ENCODE measurements at places on chromosomes 2 and 18. TPM values are rescaled to one million over a fixed set of nuclear protein-coding genes. Genes with fewer than 3 reads are reported as not detected.
A peak's percentile ranks its signal among the peaks of the same experiment; 100 is the strongest.

Gene CFAP65
- not detected for total RNA-seq

Gene CCDC142
- total RNA-seq: 20.6 TPM

Gene EIF2B4
- total RNA-seq: 50.4 TPM

DNA sequence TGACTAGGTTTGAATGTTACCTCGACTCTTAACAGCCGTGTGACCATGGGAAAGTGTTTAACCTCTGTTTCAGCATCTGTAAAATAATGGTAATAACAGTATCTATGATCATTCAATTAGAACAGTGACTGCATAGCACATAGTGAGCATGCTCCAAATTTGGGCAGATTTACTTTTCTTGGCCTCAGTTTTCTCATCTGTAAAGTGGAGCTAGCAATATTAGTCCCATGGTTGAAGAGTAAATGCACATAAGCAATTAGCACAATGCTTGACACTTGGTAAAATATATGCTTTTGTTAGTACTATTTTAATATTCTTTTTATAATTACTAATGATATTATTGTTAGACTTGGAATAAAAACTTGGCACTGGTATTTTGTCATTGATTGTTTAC, 66.4 kb upstream of the TANC1 start:
- H3K4me3 ChIP-seq: no peak overlapping the region
- DNase-seq: no peak
- H3K27me3 ChIP-seq: no peaks in the 10 kb centered on the region
- H3K36me3 ChIP-seq: no peaks in the 10 kb centered on the region

DNA sequence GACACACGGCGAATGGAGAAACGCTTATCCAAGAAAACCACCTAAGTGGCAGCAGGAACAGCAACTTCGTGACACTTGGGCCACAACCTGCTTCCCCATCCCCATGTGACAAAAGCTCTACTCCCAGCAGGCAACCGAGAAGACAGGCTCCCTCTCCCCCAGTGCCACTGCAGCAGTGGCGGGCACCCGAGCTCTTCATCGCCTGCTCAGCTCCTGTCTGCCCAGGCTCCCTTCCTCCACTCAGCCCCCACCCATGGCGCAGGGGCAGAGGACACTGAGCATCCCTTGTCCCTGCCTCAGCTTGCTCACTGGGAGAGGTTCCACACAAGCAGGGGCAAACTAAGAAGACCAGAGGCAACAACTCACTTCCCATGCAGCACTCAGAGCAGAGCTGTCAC, 22.9 kb downstream of the SLC66A2 start:
- DNase-seq: peak; percentile 69
- no peak overlapping the region for H3K27ac ChIP-seq
- H3K36me3 ChIP-seq: peaks cover 69% of the 10 kb centered on the region
- no peak overlapping the region for H3K4me3 ChIP-seq
- no peaks in the 10 kb centered on the region for H3K4me1 ChIP-seq
